Bone marrow (tissue), 2 donors: ENCODE measurements at places on chromosomes 13 and 19.

DNA sequence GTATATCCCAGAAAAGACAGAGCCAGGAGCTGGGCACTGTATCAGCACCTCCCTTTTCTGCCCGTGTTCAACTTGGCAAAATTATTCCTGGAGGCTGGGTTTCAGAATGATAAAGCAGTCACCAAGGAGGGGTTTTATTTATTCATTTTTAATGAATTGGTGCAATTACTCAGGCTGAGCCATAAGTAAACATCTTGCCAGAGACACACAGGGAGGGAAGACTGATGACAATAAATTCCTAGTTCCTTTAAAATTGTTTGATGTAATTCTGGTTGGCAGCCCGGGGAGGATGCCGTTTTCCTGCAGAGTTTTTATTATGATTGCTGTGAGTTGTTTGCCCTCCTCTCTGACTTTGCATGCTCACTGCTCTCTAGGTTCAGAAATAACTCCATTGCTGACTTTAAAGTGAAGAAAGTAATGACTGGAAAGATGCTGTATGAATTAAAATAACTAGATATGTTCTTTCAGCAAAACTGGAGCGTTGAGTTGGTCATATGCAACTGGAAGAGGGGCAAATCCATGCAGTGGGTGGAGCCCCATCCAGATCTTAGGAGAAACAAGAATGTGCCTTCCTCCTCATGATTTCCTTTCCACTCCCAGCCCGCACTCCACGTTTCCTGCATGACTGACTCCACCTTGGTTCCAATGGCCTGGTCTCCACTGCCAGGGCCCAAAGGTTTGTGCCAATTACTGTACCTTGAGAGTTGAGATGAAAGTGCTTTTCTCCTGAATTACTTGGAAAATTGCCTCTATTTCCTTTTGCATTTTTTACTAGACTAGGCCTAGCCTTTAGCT lies 182.1 kb downstream of the RFC3 start:
- no peak for DNase-seq

DNA sequence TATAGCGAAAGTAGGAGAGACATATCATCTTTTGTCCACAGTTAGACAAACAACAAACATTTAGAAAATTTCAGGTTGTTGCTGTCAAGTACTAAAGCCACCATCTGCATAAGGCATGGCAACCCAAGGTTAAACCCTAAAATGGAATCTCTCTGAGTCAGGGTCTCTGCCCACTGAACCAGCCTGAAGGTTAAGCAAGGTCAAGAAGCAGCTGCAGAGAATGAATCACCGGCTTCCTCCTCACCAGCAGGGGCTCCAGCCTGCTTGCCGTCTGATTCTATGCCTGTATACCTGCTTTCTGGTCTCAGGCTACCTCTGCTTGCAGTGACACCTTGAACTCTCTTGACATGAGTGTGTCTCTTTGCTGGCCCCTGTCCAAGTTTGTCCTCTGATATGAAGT lies 726.2 kb upstream of the SGCG start:
- no peak for DNase-seq

GRCh38 chr13:100506154-100506553 lies 82.4 kb downstream of the GGACT start:
- no peak for DNase-seq

DNA sequence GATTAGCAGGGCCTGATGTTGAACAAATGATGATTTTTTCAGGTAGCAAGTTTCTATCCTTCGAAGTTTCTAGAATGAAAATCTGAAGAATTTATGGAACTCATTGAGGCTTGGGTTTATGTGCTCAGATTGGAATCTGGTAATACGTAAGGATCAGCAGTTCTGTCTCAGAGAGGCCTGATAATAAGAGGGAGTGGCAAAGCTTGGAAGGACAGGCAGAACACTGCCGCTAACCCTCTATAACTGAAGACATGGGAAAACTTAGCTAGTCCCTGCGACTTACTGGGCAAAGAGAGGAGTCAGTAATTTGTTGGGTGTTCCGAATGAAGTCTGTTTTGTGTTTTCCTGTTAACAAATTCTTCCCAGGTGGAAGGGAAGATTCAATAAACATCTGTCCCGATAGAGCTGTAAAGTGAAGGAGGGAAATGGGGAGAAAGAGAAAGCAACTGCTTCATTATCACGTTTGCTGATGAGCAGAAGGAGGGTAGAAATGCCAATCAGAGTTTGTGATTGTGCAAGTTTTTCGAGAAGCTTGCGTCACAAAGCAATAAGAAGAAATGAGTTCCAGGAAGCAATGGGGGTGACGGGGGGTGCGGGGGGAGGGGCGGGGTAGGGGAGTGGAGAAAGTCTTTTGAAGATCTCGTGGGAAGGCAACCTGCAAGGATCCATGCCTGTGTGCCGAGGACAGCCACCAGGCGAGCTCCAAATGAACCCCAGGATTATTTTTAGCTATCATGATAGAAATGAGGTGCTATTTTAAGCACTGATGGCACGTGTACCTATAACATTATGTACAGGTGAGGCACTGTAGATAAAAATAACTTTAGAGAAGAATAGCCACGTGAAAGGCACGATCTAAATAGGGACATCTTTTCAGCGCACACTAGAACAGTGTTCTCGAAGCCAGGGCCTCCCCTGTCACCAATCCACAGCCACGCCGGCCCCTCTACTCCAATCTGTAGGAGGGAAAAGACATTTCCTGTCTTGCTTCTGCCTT lies 224.1 kb downstream of the FGF9 start:
- DNase-seq, result no peak

- no peak for DNase-seq
Measured at GRCh38 chr13:57375876-57376275, 208.9 kb downstream of the PRR20E start.

GRCh38 chr19:15448778-15449619 lies 757 bp downstream of the WIZ start:
- no peak for DNase-seq

- DNase-seq, result peak; percentile 76
Measured at GRCh38 chr19:18542941-18543813, at the start of gene FKBP8. Gene FKBP8 (minus strand): TSS chr19:18543573. CDS start chr19:18541970, 1,603 bp downstream.
